ENCODE measurements at places on chromosomes 16 and 17.

DNA sequence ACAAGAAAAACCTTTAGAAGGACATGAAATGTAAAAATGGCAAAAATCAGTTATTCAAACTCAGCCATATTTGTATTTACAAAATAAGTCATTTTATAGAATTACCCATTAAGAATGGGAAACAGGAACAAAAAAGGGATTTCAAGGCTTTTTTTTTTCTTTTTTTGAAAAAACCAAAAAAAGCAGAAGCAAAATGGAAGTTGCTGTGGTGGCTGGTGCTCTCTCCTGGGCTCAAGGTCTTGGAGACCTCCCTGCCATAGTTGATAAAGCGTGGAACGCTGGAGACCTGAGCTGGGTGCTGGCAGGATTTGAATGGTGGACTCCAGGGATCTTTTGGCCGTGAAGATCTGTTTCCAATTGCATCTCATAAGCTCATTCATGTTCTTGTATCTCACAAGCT lies 3.1 kb downstream of the PLCG2 start:
- ATAC-seq, result no peak

DNA sequence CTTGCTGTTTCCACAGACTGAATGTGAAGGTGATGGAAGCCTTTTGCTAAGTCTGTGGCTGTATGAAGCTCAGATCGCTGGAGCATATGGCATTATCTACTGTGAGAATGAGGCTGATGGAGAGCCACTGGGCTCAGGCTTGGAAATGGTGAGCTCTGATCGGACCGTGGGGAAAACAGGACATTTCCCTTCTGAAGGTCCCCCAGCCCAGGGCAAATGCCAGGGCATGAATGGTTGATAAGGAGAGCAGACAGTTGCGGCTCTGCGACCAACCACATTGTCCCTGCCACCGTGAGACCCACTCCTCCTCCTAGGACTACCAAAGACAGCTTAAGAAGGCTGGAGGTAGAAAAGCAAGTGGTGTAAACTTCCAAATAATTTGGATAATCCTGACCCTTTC lies 4.7 kb upstream of the CUEDC1 start:
- no peak for ATAC-seq

- no peak for ATAC-seq
These were observed 20.1 kb downstream of the RAB11FIP3 start for GRCh38 chr16:445566-445965.

DNA sequence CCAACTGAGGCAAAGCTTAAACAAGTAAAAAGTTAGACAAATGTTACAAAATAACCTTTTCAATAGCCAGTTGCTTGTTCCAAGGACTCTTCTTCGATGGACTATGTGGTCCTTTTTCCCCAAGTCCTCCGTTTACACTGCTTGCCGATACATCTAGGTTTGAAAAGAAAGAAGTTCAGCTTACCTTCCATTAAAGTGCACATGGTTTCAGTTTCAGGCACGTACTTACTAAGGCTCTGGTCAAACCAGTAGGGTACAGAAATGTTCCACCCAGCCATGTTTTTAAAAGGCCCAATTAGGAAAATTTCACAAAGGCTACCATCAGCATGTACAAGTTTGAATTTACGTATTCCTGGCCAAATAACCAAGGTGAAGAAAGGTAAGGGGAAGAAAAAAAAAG lies 2.1 kb downstream of the SRSF2 start:
- no peak for ATAC-seq

DNA sequence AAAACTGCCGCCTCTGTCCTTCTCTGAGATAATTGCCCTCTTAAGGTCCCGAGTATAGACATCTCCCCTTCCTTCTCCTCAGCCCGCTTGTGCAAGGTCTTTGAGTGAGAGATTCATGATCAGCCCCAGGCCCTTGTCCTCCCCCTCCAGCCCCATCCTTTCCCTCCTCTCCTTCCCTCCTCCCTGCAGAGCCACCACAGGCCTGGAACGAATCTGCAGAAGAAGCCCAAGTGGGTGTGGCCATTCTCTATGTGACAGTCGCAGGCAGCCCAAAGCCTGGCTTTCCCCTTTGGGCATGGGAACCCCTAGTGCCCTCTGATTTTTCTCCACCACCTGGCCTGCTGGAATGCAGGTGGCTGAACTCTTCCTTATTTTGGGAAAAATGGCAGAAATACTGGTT lies 7.2 kb upstream of the NDRG4 start:
- ATAC-seq, result no peak

- ATAC-seq, result no peak
These were observed 12.0 kb downstream of the MINK1 start for GRCh38 chr17:4845118-4845517.

GRCh38 chr16:50268352-50268751 lies 2.0 kb downstream of the ADCY7 start:
- ATAC-seq, result no peak
